Stimulated activated CD4-positive, alpha-beta T cell treated with anti-CD3 and anti-CD28 coated beads, Interleukin-15, amount 100 ng/mL, for 24 hours (primary cell): ENCODE measurements at places on chromosomes 3 and 15.

DNA sequence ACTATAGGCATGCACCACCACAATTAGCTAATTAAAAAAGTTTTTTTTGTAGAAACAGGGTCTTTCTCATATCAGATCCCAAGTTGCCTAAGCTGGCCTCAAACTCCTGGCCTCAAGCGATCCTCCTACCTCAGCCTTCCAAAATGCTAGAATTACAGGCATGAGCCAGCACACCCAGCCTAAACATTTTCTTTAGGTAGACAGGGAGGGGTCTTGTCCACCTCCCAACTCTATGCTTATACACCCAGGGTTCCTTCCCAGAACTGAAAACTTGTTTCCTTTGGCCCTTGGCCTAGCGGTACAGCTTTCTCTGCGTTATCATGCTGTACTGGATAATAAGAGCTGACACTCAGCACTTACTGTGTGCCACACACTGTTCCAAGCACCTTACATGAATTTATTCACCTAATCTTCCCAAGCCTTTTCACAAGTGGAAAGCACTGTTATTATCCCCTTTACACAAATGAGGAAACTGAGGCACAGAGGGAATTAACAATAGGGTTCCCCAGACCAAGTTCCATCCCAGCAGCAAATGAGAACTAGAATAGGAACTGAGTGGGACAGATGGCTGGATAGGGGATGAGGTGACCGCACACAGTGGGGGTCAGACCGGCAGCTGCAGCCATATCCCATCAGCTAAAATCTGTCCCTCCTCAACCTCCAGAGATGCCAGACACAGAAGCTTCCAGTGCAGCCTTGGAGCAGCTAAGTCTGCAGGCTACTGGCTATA, 150.8 kb downstream of the MEGF11 start:
- no peak for DNase-seq

- no peak for DNase-seq
Measured at GRCh38 chr15:78434134-78434533, 3.9 kb upstream of the IREB2 start.

GRCh38 chr3:185484296-185484695, 14.5 kb downstream of the TMEM41A start:
- DNase-seq = no peak

DNA sequence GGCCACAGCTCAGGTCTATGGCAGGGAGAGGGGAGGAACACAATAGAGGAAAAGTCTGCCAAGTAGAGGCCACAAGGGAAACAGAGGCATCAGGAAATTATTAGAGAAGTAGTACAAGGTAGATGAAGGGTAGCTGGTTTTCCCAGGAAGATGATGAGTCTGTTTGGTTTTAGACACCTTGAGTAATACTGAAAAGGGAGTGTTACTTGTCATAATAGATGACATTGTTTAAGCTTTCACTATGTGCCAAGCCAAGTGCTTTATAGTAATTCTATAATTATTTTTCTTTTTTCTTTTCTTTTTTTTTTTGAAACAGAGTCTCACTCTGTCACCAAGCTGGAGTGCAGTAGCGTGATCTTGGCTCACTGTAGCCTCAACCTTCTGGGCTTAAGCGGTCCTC, 13.7 kb downstream of the PXK start:
- DNase-seq = no peak

DNA sequence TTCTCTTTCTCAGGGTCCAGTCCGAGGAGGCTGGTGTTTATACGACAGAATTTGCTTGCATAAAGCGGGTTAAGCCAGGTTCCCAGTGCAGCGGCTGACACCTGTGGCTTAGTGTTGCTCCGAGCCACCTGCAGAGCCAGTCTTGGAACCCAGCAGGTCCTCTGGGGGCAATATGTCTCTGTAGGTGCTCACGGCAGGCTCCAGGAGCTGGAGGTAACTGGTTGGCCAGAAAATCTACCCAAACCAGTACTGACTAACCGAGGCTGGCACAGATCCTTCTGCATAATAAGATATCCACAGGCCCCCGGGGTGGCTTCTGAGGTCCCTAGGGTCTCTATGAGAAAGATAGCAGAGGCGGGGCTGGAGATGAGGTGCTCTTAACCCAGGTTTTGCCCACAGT, 3.2 kb downstream of the MGLL start:
- DNase-seq = no peak

GRCh38 chr3:103787164-103787871, 1352.5 kb downstream of the ZPLD1 start:
- no peak for DNase-seq
